ENCODE measurements at places on chromosomes 16 and 17.

DNA sequence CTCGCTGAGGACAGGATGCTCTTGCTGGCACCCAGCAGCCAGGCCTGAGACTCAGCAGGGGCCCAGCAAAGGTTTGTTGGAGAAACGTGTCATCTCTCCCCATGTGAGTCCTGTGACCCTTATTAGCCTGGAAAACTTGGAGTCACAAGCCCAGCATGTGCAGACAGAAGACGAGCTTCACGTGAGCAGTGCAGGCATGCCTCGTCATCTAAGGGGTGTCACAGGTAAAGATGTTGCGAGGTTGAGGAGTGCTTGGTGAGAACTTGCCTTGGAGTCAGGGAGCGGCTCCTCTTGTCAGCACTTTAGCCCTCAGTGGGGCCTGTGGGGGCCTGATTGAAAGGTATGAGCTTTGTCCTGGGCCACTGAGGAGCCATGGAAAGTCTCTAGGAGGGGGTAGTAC, 2.1 kb upstream of the CTRL start:
- DNase-seq: no peak

DNA sequence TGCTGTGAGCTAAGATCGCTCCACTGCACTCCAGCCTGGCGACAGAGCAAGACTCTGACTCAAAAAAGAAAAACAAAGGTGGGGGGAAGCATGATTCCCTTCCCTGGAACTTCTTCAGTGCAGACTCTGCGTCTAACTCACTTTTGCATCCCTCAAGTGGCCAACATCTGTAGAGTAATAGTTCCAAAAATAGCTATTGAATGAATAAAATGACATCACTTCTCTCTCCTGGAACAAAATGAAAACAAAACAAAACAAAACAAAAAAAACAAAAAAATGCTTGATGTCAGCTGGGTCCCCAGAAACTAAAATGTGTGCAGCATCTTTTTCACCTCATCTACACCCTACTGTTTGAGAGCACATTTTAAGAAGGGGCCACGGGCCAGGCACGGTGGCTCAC, 197.7 kb upstream of the NOG start:
- DNase-seq: no peak

- DNase-seq: no peak
Measured at GRCh38 chr17:67841992-67842391, 16.7 kb downstream of the BPTF start.

GRCh38 chr17:3569534-3570137, 12.0 kb upstream of the TRPV3 start:
- no peak for DNase-seq

DNA sequence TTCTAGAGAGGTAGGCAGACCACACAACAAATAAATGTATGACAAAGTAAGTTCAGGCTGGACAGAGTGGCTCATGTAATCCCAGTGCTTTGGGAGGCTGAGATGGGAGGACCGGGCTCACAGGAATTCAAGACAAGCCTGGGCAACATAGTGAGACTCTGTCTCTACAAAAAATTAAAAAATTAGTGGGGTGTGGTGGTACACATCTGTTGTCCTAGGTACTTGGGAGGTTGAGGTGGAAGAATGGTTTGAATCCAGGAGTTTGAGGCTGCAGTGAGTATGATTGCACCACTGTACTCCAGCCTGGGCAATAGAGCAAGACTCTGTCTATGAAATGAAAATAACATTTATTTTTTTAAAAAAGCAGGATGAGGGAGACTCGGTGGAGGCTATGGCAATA, 18.5 kb downstream of the CHP2 start:
- no peak for DNase-seq

DNA sequence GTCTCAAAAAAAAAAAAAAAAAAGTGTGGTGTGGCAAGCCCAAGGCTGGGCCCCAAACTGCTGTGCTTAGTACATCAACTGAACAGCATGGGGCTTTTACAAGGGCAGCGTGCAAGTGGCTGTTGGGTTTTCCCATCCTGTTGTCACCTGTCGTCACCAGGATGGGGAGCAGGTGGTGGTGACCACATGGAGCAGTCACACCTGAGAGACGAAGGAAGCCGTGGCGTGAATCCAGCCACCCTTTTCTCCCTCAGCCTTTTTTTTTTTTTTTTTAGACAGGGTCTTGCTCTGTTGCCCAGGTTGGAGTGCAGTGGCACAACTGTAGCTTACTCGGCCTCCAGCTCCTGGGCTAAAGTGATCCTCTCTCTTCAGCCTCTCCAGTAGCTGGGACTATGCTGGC, 4.1 kb upstream of the MRPL58 start:
- no peak for DNase-seq
